Thyroid gland (tissue), 4 donors: ENCODE measurements at places on chromosomes 6 and 20.
A peak's percentile ranks its signal among the peaks of the same experiment; 100 is the strongest.

- no peak for DNase-seq
Observed at GRCh38 chr20:45426320-45427016, 10.5 kb downstream of the PIGT start.

- no peak for DNase-seq
Observed at GRCh38 chr6:100592929-100593328, 128.2 kb upstream of the SIM1 start.

- DNase-seq, result no peak
Observed at GRCh38 chr6:6994796-6995195, 113.0 kb upstream of the RREB1 start.

DNA sequence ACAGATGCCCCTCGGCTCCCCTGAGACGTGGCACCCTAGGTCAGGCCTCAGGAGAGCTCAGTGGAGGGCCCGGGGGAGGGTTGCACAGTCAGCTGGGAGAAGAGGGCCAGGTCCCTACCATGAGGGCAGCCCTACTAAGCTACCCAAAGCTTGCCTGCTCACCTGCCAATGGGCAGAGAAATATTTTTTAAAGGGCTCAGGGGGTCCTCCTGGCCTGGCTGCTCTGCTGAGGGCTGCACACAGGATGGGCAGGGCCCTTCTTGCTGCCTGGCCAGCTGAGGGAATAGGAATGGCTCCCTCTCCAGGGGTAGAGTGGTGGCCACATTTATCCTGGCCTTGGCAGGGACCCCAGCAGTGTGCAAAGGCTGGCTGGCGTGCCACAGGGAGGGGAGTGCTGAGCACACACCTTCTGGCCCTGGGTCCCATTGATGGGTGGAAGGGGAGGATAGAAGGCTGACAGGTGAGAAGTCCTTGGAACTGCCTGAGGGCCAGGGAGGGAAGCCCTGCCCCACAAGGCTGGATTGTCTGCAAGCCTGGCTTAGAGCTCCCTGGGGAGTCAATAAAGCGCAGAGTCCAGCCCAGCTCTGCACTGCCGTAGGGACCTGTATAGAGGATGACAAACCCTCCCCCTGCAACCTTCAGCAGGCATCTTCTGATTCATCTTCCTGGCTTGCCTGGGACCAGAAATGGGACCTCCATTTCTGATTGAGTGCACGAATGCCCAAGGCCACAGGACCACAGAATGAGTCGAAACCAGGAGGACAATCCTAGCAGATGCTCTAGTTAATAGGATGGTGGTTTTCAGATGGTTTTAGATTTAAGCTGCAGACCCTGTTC lies 62.1 kb downstream of the NOL4L start:
- DNase-seq, result no peak

- no peak for DNase-seq
Observed at GRCh38 chr6:15439410-15440025, 193.6 kb downstream of the JARID2 start.

- no peak for DNase-seq
Observed at GRCh38 chr6:151109869-151110575, 129.7 kb upstream of the AKAP12 start.

GRCh38 chr6:1618311-1619097 lies 8.8 kb downstream of the FOXC1 start:
- DNase-seq, result no peak

GRCh38 chr6:42624601-42625000 lies 60.8 kb downstream of the UBR2 start:
- DNase-seq, result no peak

GRCh38 chr6:163494279-163494727 lies 79.8 kb downstream of the QKI start:
- no peak for DNase-seq

GRCh38 chr6:158780988-158781691 lies 38.0 kb downstream of the EZR start:
- DNase-seq, result peak; percentile 90

DNA sequence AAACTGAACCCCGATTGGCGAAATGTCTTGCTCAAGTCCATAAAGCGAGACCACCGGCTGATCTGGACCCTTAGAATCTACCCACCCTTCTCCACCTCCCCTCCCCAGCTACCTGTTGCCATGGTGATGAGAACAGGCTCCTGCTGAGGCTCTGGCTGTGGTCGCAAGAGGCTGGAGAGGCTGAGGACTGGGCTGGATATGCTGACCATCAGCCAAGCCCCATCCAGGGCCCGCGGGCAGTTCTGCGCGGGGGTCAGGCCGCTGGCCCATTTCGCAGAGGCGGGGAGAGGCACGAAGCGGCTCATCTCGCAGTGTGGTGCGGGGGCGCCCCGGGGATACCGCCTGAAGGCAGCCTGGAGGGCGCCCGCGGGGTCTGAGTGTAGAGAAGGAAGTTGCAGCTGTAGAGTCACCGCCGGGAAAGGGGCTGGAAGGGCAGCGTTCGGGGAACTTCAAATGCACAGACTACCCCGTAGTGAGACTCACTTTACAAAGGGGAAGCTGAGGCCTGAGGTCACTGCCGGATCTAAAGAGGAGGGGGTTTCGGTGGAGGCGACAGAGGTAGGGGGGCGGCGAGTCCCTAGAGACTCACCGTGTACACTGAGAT lies 671 bp downstream of the TAPBP start:
- DNase-seq, result peak; percentile 45

DNA sequence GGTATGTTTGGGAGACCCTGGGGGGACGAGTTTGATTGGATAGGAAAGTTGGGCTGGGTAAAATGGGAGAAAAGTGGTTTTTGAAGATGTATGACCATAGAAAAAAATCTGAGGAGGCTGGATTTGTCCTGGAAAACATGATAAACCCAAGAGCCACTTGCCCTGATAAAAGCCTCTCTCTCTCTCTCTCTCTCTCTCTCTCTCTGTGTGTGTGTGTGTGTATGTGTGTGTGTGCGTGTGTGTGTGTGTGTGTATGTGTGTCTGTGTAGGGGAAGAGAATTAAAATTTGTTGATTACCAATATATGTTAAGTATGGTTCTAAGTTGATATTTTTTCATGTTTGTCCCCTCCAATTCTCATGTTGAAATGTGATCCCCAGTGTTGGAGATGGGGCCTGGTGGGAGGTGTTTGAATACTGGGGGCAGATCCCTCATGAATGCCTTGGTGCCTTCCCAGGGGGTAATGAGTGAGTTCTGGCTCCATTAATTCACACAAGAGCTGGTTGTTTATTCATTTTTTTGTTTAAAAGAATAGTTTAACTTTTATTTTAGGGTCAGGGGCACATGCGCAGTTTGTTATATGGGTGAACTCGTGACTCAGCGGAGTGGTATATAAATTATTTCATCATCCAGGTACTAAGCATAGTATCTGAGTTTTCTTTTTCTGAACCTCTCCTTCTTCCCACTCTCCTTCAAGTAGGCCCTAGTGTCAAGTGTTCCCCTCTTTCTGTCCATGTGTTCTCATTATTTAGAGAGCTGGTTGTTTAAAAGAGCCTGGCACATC lies 208.8 kb downstream of the TFAP2B start:
- no peak for DNase-seq

GRCh38 chr20:40900666-40901215 lies 127.9 kb upstream of the TOP1 start:
- no peak for DNase-seq

DNA sequence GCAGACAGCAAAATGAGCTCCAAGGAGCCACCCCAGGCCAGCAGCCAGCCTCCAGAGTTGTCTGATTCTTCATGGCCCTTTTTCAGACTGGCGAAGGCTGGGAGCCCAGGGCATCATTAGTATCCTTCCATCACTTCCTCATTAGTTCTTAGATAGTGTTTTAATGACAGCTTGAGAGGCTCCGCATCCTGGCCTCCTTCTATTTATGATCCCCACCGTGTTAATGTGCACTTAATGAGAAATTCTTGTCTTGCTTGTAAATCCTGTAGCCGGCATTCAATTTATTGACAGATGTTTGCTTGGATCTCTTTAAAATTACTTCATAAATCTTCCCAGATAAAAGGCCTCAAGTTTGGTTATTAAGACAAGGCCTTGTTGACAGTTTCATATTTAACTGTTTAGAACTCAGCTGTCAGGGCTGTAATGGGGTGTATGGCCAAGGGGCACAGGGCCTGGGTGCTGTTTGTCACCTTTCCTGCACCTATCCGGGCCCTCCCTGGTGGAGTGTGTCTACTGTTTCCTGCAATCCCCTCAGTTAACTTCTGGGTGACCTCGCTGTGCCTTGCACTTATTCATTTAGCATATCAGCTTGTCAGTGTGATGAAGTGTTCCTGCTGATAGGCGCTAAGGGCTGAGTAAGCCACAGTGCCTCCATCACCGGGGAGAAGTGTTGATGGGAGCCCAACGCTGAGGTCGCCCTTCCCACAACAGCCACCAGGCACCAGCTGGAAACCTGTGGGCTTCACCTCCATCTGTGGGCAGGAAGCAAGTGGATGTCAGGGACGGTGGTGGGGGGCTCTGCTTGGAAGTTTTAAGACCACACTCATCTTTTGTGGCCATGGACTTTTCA lies 169.3 kb downstream of the TSHZ2 start:
- DNase-seq, result no peak

- DNase-seq, result no peak
Observed at GRCh38 chr6:72966628-72967280, 258.5 kb downstream of the KHDC1L start.

DNA sequence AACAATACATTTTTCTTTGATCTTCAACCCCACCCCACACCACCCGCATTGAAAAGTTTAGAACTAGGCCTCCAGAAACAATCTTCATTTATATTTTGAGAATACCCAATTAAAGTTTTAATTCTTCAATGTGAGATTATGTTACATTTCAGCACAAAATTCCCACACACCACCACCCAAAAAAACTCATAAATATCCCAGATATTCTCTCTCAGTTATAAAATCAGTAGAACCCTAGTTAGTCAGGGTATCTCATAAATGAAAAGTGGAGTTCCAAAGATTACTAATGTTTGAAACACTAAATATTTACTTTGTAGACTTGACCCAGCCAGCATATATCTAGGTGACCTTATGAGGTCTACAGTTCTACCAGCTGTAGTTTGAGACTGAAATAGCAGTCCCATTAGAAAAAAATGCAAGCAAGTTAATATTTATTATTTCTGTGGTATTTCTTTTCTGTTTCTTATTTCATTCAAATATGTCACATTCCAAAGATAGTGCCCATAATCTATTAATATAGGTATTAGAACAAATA lies 371.0 kb downstream of the TENT5A start:
- no peak for DNase-seq

DNA sequence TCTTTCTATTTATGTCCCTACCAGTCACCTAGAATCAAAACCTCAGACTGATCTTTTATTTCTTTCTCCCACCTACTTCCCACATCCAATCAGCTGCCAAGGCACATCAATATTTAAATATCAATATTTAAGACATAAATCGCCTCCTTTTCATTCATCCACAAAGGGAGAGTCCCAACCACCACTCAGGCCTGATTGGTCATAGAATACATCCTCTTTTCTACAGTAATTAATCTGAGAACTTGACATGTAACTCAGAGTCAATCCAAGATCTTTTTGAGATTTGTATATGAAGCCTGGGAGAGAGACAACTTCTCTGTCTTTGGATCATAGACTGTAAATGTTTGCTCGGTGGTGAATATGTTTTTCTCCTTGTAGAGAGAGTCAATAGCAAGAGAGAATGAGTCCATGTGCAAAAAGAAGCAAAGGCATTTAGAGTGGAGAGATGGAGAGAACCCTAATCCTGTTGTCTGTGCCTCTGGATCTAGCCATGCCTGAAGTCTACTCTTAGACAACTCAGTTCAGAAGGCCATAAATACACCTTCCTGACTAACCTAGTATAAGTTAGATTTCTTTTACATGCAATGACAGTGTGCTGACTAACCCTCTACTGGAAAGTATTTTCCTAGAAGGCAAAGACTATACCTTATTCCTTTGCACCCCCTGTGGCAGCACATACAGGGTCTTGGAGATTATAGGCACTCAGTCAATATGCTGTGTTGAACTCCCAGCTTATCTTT lies 12.1 kb upstream of the NEDD9 start:
- DNase-seq, result no peak

- DNase-seq, result no peak
Observed at GRCh38 chr6:28927846-28928245, 4.1 kb upstream of the TRIM27 start.

- DNase-seq, result no peak
Observed at GRCh38 chr20:60271597-60271996, 313.4 kb downstream of the CDH26 start.

GRCh38 chr6:33704215-33705066 lies 7.1 kb downstream of the UQCC2 start:
- no peak for DNase-seq

DNA sequence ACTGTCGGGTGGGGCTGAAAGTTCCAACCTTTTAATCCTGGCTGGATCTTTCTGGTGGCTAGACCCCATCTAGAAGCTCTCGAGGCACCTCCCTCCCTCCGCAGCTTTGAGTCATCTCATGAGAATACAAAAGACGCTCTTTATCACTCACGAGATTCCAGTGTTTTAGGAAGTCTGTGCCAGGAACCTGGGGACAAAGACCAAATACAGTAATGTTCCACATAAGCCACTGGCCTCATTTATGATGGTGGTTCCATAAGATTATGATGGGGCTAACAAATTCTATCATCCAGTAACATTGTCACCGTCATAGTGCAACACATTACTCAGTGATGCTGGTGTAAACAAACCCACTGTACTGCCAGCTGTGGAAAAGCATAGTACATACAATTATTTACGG lies 48.7 kb downstream of the NCOA7 start:
- DNase-seq, result no peak

GRCh38 chr6:7260291-7261031 lies 52.5 kb downstream of the SSR1 start:
- DNase-seq, result no peak

DNA sequence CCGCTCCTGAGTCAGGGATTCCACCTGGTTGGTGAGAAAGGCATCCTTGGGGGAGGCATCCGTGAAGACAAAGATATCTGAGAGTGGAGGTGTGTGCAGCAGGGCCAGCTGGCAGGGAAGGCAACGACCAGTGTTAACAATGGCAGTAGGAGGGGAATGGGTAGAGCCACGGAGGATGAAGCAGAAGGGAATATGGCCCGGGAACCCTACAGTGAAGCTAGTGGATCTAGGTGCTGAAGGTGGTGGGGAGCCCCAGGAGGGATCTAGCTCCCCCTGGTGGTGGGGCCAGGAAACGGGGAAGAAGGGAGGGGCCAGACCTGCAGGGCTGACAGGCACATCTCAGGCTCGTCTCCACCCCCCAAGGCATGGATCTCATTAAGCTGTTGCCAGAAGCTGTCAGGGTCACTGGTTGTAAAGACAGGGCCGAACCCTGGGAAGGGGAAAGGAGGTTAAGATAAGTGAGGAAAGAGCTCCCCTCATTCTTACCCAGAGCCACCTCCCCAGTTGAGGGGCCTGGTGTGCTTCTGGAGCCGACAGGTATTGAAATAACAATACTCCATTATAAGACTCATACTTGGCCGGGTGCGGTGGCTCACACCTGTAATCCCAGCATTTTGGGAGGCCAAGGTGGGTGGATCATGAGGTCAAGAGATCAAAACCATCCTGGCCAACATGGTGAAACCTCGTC lies 7.3 kb downstream of the VWA7 start:
- peak; percentile 51 for DNase-seq

GRCh38 chr6:2763345-2763841 lies 1.8 kb upstream of the WRNIP1 start:
- DNase-seq, result no peak

GRCh38 chr20:44460795-44461141 lies 14.9 kb upstream of the TTPAL start:
- no peak for DNase-seq
